ENCODE measurements at places on chromosomes 1 and 21.

- no peak for DNase-seq
Observed at GRCh38 chr1:201282931-201283829, at the start of gene PKP1. TSS of gene PKP1 (plus strand) at chr1:201283506. CDS start at chr1:201283703, 197 bp downstream.

DNA sequence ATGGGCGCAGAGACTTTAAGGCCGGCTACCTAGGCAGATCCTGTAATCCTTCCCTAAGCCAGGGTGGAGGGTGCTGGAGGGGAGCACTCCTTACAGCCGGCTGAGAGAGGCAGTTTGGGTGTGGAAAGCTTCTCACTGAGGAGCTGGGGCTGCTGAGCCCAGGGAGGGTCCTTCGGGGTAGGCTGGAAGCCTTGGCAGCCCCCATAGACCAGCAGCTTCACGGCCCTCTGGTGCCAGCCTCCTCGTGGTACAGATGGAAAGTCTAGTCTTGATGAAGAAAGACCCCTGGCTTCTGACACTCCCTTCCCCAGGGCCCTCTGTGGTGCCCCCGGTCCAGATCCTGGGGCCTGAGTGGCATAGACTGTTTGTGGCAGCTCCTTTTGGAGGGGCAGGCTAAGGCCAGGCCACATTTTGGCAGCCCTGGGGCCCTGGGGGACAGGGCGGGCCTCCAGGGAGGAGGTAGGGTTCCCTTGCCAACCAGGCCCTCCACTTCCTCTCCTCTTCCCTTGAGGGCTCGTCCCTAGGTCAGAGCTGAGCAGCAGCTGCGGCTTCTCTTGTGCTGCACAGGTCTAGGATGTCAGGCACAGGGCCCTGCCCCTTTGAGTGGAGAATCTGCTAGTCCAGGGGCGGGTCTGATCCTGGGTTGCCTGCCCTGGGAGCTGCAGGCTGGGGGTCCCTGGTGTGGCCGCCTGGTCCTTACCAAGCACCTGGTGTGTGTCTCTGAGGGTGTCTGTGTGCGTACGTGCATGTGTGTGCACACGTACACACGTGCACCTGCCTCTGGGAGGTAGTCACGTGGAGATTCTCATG lies 4.8 kb downstream of the AMPD2 start:
- no peak for DNase-seq

GRCh38 chr1:13829152-13829769 lies 129.3 kb downstream of the PRDM2 start:
- DNase-seq: no peak

DNA sequence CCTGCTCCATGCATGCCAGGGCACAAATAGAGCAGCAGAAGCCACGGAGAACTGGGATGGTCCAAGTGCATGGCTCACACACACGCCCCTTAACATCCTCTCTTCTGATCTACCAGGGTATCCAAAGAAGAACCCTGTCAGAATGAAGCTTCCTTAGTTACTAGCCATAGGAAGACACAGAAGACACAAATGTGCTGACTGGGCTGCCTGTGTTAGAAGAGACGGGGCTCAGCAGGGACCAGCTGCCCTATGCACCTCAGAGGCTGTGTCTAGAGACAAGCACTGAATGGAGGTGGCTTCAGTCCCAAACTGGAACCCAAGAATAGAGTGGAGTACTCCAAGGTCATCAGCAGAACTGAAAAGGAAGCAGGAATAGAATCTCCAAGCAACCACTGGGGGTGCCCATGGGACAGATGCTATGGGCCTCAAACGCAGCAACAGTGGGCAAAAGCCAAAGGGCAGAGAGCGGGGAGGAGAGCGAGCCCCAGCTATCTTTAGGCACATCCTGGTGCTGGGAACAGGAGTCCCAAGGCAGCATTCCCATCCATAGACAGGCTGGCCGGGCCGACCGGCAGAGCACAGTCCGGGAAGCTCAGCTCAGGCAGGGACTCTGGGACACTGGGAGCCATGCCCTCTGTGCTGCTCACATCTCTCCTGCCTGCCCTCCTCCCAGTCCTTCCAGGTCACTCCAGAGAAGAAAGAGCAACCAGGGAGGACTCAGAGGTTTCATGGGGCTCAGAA lies 9.5 kb downstream of the SLC6A9 start:
- no peak for DNase-seq

DNA sequence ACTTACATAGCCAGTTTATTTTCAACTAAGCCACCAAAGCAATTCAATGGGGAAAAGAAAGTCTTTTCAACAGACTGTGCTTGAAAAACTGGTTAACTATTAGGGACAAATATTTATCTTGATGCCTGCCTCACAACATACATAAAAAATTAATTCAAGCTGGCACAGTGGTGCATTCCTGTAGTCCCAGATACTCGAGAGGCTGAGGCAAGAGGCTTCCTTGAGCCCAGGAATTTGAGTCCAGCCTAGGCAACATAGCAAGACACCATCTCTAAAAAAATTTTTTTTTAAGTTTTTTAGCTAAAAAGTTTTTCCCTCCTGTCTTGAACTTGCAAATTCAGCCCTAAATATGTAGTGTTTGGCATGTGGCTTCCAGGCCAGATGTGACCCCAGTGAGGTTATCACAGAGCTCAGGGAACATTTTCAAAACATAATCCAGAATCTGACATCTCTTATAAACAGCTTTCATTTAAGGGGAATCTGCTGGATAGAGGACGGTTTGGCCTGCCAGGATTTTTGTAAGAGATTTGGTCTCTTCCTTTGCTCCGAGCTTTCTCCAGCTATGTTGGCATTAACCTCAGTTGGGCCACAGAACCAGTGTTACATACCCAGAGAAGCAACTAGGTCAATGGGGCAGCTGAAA lies 46.4 kb downstream of the COL6A1 start:
- no peak for DNase-seq

DNA sequence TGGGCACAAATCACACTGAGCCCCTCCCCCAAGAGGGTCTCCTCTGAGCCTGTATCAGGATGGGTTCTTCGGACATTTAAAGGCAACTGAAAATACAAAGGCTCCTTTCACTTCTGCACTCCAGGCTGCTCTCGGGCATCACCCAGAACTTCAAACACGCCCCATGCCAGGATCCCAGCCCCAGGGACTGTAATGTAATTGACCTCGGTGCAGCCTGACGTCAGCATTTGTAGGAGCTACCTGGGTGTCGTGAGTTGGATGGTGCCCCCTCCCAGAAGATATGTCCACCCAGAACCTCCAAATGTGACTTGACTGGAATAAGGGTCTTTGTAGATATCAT lies 95.2 kb downstream of the PSMG1 start:
- DNase-seq: no peak

- DNase-seq: no peak
Observed at GRCh38 chr1:151838222-151839081, 1.2 kb downstream of the C2CD4D start.

DNA sequence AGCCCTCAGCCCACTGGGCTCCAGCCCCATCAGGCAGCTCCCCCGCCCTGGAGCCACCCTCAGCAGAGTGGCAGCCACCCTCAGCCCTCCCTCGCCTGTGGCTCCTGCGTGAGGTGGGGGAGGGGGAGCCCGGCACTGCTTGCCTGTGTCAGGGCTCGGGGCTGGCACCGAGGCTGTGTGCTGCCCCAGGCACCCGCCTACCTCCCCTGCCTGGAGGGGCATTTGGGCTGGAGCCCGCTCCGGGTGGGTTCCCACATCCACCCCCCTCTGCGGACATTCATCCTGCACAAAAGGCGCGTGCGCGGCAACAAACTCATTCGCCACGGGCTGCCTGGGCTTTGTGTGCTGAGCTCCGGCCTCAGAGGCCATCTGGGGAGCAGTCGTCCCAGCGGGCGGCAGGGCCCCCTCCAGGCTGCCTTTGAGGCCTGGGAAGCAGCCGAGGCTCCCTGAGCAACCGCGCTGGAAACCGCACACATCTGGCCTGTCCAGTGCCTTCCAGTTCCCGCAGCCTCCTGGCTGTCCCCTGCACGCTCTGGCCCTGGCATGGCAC lies 12.6 kb upstream of the TNFRSF14 start:
- no peak for DNase-seq

DNA sequence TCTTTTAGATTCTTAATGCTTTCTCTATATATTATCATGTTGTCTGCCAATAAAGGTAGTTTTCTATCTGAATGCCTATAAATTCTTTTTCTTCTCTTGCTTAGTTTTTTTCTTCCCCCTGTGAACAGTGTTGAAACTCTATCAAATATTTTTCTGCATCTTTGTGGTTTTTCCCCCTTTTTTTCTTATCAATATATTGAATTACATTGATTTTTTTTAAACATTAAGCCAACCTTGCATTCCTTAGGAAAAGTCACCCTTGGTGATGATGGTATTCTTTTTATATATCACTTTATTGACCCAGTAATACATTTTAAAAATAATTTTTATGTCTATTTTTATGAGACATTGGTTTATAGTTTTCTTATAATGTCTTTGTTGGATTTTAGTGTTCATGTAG lies 131.7 kb downstream of the RABGAP1L start:
- DNase-seq: no peak

- no peak for DNase-seq
Observed at GRCh38 chr1:212643877-212644276, 35.3 kb downstream of the ATF3 start.

All from stimulated activated CD8-positive, alpha-beta memory T cell treated with anti-CD3 and anti-CD28 coated beads, Interleukin-7, amount 100 ng/mL, for 1 hour (primary cell).